Karpas-422 (cell line): ENCODE measurements at places on chromosomes 4 and X. TPM values are rescaled to one million over a fixed set of nuclear protein-coding genes. Genes with fewer than 3 reads are reported as not detected.

DNA sequence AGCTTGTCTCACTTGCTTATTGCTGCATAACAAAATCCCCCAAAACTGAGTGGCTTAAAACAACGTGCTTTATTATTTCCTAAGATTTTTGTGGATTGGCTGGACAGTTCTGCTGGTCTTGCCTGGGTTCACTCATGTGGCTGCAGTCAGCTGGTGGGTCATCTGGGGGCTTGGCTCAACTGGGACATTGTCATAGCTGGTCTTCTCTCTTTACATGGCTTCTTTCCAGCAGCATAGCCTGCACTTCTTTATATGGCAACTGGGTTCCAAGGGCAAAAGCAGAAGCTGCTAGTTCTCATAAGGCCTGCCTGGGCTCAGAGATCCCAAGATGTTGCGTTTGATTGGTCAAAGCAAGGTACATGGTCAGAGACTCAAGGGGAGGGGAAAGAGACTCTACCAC is 33.7 kb upstream of the STAG2 start:
- H3K36me3 ChIP-seq: no peaks in the 10 kb centered on the region
- H3K4me1 ChIP-seq: no peaks in the 10 kb centered on the region
- no peak for DNase-seq

- H3K27me3 ChIP-seq: no peaks in the 10 kb centered on the region
- H3K4me3 ChIP-seq: no peak overlapping the region
- no peak overlapping the region for H3K27ac ChIP-seq
- DNase-seq: no peak
These were observed 9.2 kb downstream of the APBB2 start for GRCh38 chr4:41205130-41205529.

DNA sequence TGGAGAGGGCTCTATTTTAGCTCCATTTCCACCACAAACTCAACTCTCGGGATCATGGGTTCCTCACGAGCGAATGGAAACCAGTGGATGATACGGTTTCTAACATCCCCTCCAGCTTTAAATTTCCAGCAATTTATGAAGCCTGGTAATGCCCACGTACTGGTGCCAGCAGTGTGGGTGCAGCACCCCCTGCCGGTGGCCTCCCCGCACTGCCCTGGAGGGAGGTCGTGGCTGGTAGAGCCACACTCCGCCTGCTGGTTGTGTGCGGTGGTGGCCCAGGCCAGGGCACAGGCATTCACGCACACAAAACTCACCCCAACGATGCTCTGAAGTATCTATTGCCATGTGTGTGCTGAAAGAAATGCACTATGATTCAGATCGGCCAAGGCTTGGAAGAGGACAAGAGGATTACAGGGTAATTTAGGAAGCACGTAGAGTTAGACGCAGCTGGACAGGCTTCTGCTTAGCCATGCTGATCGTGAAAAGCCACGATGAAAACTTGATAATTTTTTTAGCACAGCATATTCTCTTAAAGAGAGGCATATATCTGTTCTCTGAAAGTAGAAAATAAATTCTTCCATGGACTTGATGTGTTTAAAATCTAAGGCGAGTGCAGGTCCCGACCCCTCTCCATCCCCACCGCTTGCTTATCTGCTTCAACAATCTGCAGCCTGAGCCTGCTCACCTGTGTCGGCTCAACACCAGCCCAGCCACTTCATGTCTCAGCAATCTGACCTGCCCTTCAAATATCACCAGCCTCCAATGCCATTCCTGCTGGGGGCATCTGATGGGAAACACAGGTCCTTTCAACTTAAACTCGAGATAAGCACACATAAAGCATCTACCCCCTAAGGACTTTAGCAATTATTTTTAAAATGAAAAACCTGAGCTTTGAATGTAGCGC is 59.1 kb downstream of the SCD5 start:
- H3K27ac ChIP-seq: no peak overlapping the region
- H3K4me1 ChIP-seq: peaks cover 23% of the 10 kb centered on the region
- no peak overlapping the region for H3K4me3 ChIP-seq
- peak; percentile 84 for DNase-seq

GRCh38 chr4:182978152-182978827 is 61.1 kb upstream of the DCTD start:
- no peaks in the 10 kb centered on the region for H3K36me3 ChIP-seq
- no peaks in the 10 kb centered on the region for H3K27me3 ChIP-seq
- H3K4me1 ChIP-seq: no peaks in the 10 kb centered on the region
- DNase-seq: no peak
- H3K4me3 ChIP-seq: no peak overlapping the region
- no peak overlapping the region for H3K27ac ChIP-seq

GRCh38 chr4:141642063-141642462 is 5.7 kb downstream of the IL15 start:
- no peak overlapping the region for H3K27ac ChIP-seq
- H3K27me3 ChIP-seq: no peaks in the 10 kb centered on the region

GRCh38 chrX:4655743-4656142 is 942.3 kb upstream of the PRKX start:
- no peak overlapping the region for H3K27ac ChIP-seq
- H3K4me1 ChIP-seq: no peaks in the 10 kb centered on the region
- H3K27me3 ChIP-seq: no peaks in the 10 kb centered on the region
- DNase-seq: no peak
- H3K4me3 ChIP-seq: no peak overlapping the region

DNA sequence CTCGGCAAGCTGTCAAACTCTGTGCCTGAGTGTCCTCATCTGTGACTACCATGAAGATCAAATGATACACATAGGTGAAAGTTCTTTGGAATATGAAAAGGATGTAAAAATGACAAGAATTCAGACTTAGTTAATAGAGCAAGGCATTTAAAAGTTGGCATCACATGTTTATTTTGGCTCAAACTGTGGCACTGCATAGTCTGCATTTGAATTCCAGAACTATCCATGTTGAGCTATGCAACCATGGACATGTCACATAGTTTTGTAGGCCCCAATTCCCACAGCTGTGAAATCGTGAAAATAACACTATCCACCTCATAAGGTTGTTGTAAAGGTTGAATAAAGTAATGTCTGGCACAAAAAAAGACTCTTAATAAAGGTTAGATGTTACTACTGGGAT is 33.9 kb downstream of the AFF2 start:
- H3K36me3 ChIP-seq: peaks cover 6% of the 10 kb centered on the region
- no peak overlapping the region for H3K4me3 ChIP-seq
- peak overlapping the region; percentile 97 for H3K27ac ChIP-seq
- H3K4me1 ChIP-seq: peaks cover 91% of the 10 kb centered on the region
- no peak for DNase-seq

DNA sequence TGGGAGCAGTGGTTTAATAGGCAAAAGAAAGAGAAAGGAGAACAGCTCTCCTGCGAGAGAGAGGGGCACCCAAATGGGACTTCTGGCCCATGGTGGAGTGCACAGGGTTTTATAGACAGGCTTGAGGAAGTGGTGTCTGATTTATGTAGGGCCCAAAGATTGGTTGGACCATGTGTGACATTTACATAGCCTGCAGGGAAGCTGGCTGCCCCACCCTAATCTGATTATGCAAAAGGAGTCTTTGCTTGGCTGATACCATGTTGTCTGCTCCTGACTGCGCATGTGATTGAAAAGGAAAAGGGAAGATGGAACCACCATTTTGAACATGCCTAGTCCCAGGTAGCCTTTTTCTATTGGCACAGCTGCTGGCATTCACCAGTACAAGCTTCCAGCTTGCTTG is 100.0 kb upstream of the DIPK2B start:
- no peak overlapping the region for H3K4me3 ChIP-seq
- H3K36me3 ChIP-seq: no peaks in the 10 kb centered on the region
- H3K4me1 ChIP-seq: no peaks in the 10 kb centered on the region
- H3K27me3 ChIP-seq: no peaks in the 10 kb centered on the region
- no peak for DNase-seq

EVC gene
- total RNA-seq: not detected in 2 replicates
